Heart right ventricle (tissue), 16 donors: ENCODE measurements at places on chromosomes 6 and 20. TPM values are rescaled to one million over a fixed set of nuclear protein-coding genes. Genes with fewer than 3 reads are reported as not detected.

- no peaks in the 10 kb centered on the region for H3K36me3 ChIP-seq
- no peak overlapping the region for H3K27ac ChIP-seq
- H3K4me3 ChIP-seq, result no peak overlapping the region
- no peaks in the 10 kb centered on the region for H3K27me3 ChIP-seq
- no peak for DNase-seq
Measured at GRCh38 chr6:48564036-48564820, 453.2 kb upstream of the PTCHD4 start.

GRCh38 chr6:51891784-51892183 is 195.6 kb downstream of the PKHD1 start:
- H3K4me3 ChIP-seq, result no peak overlapping the region
- no peaks in the 10 kb centered on the region for H3K27me3 ChIP-seq
- no peak overlapping the region for H3K27ac ChIP-seq

DNA sequence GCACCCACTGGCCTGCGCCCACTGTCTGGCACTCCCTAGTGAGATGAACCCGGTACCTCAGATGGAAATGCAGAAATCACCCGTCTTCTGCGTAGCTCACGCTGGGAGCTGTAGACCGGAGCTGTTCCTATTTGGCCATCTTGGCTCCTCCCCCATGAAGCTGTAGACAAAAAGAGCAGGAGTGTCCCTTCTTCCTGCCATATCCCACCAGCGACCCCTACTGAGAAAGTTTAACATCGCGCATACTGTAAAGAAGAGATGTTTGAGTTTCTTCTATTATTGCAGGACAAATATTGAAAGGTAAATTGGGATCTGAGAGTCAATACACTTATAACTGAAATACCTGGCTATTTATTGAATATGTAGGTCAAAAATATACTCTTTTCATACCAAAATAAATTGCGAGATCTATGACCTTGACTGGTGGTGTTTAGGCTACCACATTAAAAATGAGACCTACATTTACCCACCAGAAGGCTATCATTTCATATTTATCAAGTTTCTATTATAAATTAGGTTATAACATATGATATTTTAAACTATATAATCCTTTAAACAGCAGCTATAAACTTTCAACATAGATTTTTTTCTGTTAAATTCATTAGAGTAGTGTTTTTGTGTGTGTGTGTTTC is 586.3 kb downstream of the HTR1B start:
- H3K4me3 ChIP-seq, result no peak overlapping the region
- no peaks in the 10 kb centered on the region for H3K4me1 ChIP-seq
- DNase-seq, result no peak
- H3K27ac ChIP-seq, result no peak overlapping the region
- H3K27me3 ChIP-seq, result no peaks in the 10 kb centered on the region

- peak overlapping the region; percentile 53 for H3K4me3 ChIP-seq
- no peak for DNase-seq
- peaks cover 100% of the 10 kb centered on the region for H3K27me3 ChIP-seq
- H3K4me1 ChIP-seq, result peaks cover 22% of the 10 kb centered on the region
- no peaks in the 10 kb centered on the region for H3K36me3 ChIP-seq
Measured at GRCh38 chr6:10411131-10411970, 3.5 kb downstream of the TFAP2A start.

- no peaks in the 10 kb centered on the region for H3K36me3 ChIP-seq
- no peaks in the 10 kb centered on the region for H3K27me3 ChIP-seq
- H3K27ac ChIP-seq, result no peak overlapping the region
- no peak for DNase-seq
Measured at GRCh38 chr6:85081102-85081501, 316.7 kb upstream of the TBX18 start.

DNA sequence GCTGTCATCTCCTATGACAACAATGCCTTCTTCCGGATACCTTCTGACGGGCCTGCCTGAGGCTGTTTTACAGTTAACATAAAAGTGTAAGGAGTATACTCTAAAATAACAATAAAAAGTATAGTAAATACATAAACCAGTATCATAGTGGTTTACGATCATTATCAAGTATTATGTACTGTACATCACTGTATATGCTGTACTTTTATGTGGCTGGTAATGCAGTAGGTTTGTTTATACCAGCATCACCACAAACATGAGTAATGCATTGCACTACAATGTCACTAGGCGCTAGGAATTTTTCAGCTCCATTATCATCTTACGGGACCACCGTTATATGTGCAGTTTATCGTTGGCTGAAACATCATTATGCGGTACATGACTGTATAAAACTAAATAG is 76.5 kb downstream of the VEGFA start:
- DNase-seq, result no peak
- no peaks in the 10 kb centered on the region for H3K4me1 ChIP-seq
- no peaks in the 10 kb centered on the region for H3K36me3 ChIP-seq
- no peaks in the 10 kb centered on the region for H3K27me3 ChIP-seq

DNA sequence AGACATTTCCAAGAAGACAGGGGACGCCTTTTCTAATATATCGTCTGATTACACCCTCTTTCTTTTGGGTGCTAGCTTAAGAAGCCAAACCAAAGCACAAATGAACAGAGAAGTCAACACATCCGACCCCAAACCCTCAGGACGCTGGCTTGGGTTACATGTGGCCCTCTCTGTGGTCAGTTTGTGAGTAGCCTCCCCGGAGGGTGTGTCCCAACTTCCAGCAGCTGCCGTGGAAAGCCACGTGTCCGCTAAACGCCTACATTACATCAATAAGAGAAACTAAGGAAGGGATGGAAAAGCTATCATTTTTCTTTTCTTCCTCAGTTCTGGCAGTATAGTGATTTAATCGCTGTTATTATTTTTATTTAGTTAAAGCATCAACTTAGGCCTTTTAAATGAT is 487 bp upstream of the BMP6 start:
- H3K36me3 ChIP-seq, result no peaks in the 10 kb centered on the region
- H3K27ac ChIP-seq, result no peak overlapping the region

SCUBE3 gene
- total RNA-seq, result 8.0 TPM

C6orf163 gene
- total RNA-seq, result 1.8 TPM

DPPA5 gene
- total RNA-seq, result not detected

PDSS2 gene
- total RNA-seq, result 20.4 TPM

DLK2 gene
- total RNA-seq, result 0.28 TPM
